Glomerular endothelial cell (primary cell): ENCODE measurements at places on chromosomes 12 and 14.

DNA sequence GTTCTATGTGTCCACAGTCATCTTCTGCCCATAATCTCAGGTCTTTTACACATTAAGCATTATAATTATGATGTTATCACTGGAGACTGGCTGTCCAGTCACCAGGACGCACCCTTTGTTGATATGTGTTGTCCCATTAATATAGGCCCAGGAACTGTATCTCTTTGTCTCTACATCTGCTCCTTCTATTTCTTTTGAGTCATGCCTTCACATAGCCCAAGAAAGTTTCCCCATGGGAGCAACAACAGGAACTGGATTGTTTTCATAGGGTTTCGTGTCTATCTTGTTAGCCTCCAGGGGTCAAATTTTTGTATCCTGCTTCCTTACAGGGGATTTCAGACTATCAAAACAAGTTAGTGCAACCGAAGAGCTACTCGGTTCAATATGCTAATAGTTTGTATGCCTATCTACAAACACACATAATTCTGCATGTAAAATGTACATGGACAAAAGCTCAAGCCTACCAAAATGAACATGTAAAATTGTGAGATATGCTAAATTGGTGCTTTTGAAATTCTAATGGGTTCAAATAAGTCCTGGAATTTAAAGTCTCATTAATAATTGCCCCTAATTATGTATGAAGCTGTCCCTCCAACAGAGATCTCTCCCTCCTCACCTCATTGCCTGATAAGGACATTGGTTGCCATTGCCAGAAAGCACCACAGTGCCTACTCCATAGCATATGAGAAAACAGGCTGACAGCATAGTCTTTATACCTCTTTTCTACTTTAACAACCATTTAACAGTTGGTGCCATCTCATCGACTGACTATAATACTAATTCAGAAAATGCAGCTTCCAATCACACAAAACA lies 99.8 kb upstream of the DIO2 start:
- DNase-seq = no peak

DNA sequence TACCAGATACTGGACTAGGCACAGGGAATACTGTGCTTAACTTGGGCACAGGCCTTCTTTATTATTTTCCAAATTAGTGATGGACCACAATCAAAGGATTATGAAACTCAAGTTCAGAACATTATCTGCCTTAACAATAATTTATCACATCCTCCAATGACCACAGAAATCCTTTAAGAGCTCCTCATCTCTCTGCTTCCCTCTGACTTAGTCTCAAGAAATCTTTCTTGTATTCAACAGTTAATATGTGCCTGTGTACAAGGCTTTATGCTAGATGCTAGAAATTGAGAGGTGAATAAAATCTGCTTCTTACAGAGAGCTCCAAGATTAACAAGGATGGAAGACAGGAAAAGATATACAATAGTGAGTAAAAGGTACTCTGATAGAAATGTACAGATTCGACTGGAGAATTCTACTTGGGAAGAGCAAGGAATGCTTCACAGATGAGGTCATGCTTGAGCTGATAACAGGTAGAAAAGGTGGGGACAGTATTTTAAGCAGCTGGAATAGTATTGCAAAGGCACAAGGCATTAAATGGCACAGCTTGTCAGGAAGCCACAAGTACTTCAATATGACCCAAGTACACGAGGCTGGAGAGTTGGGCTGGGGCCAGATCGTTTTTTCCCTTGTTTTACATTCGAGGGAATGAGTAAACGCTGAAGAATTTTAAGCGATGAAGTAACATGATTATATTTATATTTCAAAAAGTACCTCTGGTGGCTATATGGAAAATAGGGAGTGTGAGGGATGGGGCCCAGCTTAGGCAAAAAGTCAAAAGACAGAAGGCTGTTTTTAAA lies 55.1 kb upstream of the ARID2 start:
- DNase-seq = peak; percentile 18

DNA sequence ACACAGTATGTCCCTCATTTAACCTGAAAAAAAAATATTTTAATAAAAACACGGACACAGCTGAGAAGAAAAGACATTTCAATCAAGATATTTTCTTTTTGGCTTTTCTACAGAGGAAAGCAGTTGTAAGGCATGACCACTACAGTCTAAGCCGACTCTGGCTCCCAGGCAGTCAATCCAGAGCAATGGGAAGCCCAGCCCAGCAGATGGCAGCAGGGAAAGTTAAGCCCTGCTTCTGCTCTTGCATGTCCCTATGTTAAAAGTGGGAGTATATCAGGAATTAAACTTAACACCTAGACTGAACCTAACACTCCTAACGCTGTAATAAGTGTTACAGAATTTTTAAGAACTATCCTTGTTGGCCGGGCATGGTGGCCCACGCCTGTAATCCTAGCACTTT lies 19.5 kb upstream of the HAL start:
- no peak for DNase-seq

- no peak for DNase-seq
Observed at GRCh38 chr12:57475271-57476161, 4.2 kb downstream of the ARHGAP9 start.

DNA sequence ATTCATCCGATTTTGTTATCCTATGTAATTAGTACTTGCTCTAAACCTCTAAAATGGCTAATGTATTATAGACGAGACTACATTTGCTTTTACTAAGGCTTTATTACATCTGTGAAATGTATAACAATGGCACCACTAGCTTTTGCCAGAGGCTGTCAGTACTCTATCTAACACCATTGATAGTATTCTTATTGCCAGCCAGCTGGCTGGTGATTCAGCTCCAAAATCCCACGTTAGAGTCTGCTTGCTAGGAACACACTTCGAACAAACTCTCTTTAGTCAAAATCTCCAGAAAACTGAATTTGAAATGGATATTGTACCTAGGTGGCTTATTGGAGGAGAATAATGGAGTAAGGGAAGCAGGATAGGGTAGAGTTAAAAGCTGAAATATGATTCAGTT lies 839.2 kb downstream of the SLC6A15 start:
- DNase-seq = no peak

- DNase-seq = no peak
Observed at GRCh38 chr12:72509891-72510290, 237.7 kb downstream of the TRHDE start.

DNA sequence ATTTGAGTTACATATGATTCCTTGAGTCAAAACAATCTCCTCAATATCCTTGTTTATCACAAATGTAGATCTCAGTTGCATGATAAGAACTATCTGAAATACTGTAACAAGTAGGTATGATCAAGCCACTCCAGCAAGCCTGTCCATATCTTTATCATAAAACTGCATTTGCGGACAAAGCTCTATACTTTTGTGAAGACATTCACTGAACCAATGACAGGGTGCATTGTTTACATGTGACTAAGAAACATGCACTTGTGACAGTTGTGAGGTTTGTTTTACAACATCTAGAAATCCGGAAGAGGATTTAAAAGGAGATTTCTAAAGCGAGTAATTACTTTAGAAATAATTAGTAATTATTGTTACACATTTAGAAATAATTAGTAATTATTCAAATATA lies 111.7 kb downstream of the PPP2R5E start:
- DNase-seq = no peak

GRCh38 chr14:42517806-42518500 lies 911.3 kb downstream of the LRFN5 start:
- no peak for DNase-seq
